ENCODE measurements at places on chromosomes 2 and 18.

DNA sequence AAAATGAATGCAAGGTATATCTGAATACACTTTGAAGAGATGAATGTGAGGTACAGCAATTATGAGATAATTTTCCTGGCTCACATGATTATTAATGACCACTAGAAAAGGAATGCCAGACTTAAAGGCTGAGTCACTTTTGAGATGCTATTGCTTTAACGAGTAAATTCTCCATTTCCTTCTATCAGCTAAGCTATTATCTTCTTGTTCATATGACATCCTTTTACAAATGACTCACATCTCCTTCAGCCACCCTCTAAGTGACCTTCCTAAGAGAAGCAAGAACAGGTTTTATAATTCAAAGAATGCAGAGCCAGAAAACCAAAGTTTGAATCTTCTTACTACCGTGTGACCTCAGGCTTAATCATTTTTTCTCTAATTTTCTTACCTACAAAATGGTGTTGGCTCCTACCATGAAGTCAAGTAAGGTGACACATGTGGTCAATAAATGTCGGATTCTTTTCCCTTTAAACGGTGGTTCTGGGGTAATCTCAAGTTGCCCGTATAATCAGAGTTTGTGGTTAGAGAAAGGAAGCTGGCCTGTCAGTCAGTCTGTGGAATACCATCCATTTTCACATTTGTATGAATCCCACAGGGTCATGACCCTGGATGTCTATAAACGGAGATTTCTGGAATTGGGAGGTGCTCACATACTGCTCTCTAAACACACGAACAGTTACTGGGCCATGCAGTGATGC lies 184.0 kb upstream of the PID1 start:
- no peak for DNase-seq

DNA sequence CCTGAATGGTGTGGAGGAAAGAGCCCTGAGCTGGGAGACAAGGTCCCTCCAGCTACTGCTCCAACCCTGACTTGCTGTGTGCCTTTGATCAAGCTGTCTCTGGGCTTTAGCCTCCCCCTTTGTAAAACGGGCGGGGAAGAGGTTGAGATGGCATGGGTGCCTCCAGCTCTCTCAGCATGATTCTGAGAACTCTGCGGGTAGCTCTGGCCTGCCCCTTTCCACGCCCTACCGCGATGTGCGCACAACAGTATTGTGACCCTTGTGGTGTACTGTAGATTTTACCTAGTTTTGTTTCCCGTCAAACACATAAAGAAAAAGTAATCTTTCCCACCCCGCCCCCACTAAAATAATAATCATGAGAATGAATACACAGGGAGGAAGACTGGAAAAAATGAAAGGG lies 5.3 kb downstream of the CD8A start:
- no peak for DNase-seq

GRCh38 chr2:37635504-37636380 lies 35.7 kb downstream of the CDC42EP3 start:
- no peak for DNase-seq

GRCh38 chr2:209533391-209533790 lies 109.5 kb downstream of the MAP2 start:
- no peak for DNase-seq

GRCh38 chr18:51194604-51195003 lies 2.9 kb downstream of the MEX3C start:
- DNase-seq: no peak

DNA sequence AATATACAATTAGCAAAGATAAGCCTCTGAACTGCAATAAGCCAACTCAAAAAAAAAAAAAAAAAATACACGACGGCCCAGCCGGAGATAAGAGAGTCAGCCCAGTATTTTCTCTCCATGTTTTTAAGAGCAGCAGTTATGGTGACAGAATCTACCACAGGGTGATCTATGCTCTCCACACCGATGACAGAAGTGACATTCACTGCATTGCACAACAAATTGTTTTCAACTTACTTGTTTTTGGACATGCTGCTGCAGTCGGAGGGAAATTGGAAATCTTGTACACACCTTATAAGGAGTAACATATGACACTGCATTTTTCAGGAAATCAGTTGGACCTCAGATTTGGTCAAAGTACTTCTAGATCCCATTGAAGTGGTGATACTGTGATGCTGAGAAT lies 23.3 kb upstream of the APOB start:
- no peak for DNase-seq

DNA sequence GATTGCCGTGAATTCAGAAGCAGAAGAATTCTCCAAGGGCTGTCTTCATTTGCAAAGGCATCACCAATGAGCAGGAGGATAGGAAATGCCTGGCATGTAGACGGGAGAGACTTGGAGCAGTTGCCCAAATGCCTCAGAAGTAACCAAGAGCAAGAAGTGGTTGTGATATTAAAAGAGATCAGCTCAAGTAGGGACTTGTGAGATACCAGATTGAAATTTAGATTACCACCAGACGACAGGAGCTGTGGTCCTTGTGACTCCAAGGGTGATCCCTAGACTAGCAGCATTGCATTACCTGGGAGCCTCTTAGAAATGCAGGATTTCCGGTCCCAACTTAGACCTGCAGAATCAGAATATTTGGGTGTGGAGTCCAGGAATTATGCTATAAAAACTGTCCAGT lies 228.6 kb upstream of the EPAS1 start:
- DNase-seq: no peak

- DNase-seq: no peak
Observed at GRCh38 chr2:28662044-28662443, 89.6 kb upstream of the PPP1CB start.

DNA sequence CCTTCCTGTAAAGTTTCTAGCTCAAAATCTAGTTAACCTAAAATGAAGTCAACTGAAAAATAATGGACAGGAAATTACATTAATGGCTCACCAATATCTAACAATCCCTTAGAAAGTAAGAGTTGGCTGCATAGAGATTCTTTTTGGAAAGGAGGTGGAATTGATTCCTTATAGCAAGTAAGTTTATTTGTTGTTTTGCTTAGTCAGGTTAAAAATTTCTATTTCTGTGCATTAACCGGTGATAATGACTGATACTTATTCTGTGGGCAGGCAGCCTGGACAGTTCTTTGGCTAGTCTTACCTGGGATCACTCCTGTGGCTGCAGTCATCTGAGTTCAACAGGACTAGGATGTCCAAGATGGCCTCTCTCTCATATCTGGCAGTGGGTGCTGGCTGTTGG lies 6.9 kb upstream of the BCL2L11 start:
- no peak for DNase-seq

DNA sequence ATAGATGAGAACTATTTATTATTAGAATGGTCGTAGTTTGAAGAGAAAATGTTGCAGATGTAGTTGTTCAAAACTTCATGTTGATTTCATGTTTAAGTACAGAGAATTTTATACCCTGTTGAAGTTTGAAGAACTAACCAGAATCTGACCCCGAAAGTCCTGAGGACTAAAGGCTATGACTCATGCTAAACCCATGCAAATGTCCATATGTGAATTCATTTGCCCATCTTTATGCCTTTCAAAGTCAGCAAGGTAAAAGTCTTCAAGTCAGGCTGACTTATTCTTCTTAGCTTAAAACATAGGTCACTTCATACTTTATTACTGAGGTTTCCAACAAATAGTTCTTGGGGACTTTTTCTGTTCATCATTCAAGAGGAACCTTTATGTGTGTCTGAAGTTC lies 185.5 kb downstream of the CCDC85A start:
- DNase-seq: no peak

- peak; percentile 22 for DNase-seq
Observed at GRCh38 chr18:3211236-3211992, 8.4 kb downstream of the MYOM1 start.

DNA sequence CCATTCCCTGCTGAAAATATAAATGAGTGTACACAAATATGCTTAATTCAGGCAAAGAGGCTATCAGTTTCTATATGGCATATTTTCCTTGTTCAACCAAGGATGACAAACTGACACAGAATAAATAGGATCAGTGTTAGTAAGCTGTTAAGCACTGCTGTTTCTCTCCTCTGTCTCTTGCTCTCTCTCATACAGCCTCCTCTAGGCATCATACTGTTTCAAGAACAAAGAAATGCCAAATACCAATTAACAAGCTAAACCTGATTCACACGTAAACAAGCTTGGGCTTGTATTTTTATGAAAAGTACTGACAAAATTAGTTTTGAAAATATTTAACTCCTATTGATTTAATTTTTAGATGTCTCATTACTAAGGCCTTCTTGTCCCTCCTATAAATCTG lies 1027.2 kb upstream of the ACVR2A start:
- DNase-seq: no peak

- no peak for DNase-seq
Observed at GRCh38 chr18:25510096-25510495, 158.1 kb upstream of the ZNF521 start.

GRCh38 chr2:12606472-12607000 lies 110.2 kb upstream of the TRIB2 start:
- DNase-seq: peak; percentile 43

DNA sequence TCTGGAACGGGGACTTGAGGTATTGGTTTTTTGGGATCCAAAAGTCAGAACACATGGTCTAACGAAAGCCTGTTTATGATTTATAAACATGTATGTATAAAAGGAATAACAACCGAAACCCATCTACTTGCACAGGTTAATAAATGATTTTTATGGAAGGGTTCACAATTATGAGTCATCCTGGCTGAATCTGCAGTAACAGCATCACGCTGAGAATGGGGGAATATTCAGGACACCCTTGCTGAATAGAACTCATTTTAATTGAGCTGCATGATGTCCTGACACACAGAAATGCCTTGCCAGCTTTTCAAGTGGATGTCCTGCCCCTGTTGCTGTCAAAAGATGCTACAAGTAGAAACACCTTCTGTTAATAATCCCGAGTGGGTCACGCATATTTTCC lies 54.7 kb upstream of the TGFA start:
- no peak for DNase-seq

DNA sequence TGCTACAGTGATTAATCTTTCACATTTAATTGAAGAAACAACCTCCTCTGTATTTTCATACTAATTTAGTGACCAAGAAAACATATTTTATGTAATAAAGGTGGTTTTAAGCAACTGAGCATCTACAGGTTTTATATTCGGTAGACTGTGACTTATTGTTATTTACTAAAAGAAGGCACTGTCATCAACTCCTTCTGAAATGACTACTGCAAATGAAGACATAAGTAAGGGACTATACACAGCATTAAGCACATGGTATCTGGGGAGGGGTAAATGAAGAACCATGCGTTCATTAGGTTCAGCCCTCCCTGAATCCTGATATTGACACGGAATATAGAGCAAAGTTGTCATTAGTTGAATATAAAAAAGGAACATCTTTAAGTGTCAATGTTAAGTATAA lies 4.3 kb downstream of the CDH20 start:
- DNase-seq: no peak

DNA sequence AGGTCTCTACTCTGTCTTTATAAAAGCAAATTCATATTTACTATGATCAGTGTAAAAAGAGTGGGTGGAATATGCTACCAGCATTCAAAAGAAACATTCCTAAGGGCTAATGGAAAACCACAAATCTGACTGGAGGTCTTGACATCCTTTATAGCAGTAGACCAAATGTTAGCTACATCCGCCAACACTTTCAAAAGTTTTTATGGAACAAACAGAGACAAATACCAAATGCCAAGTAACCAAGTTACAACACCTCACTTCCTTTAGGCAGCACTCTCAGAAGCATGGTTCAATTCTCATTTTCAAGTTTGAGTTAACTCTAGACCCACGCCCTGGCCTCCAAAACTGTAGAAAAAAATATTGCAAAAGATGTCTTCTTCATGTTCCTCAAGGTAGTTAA lies 78.3 kb upstream of the SETBP1 start:
- DNase-seq: peak; percentile 16

DNA sequence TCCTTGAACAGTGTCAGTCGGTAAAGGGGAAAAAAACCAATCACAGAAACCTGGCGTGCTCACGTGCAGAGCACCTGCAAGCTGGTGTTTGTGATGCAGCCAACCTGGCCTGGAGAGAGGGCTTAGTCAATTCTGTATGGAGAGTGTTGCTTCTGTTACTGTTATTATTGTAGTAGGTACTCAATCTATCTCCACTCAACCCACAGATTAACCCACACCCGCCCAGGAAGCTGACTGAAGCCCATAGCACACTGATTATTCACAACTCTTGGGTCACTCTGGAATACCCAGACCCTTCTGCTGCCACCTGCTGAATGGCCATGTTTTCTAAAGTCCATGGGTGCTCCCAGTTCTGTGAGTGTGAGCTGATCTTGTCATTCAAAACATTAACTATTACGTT lies 53.9 kb downstream of the TNFRSF11A start:
- DNase-seq: no peak

- DNase-seq: no peak
Observed at GRCh38 chr2:30860003-30860725, 52.9 kb upstream of the CAPN13 start.

GRCh38 chr18:3224223-3224622 lies 4.5 kb upstream of the MYOM1 start:
- DNase-seq: no peak

DNA sequence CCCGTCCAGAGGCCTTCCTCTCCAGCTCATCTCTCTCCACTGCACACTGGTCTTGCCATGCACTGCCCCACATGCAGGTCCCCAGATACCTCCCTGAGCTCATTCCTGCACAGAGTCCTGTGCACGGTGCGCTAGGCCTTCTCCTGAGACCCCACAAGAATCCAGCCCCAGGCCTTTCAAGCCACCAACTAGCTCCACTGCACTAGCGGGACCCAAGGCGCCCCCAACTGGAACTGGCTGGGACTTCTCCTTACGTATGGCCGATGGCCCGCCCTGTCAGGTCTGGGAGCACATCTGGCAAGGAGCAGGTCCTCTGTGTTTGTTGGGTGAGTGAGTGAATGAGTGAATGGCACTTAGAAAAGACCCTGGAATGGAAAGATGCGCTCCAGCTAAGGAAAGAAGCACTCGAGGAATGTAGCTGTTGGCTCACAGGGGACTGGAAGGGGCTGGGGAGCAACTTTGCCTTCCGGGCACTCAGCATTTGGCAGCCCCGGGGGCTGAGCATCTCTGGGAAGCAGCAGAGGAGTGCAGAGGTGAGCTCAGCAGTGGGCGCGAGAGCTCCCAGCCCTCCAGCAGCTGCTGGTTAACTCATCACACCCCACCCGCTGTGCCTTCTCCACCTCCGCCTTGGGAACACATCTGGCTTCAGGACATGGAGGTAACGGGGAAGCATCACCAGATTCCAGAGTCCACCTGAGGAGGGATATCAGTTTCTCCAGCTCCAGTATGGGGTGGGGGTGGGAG lies 223.1 kb downstream of the GLI2 start:
- no peak for DNase-seq

- DNase-seq: no peak
Observed at GRCh38 chr18:45627204-45627526, 11.9 kb downstream of the SLC14A2 start.

GRCh38 chr2:54558188-54559005 lies 102.3 kb downstream of the SPTBN1 start:
- DNase-seq: no peak

GRCh38 chr2:220148471-220149248 lies 521.2 kb downstream of the SLC4A3 start:
- no peak for DNase-seq

DNA sequence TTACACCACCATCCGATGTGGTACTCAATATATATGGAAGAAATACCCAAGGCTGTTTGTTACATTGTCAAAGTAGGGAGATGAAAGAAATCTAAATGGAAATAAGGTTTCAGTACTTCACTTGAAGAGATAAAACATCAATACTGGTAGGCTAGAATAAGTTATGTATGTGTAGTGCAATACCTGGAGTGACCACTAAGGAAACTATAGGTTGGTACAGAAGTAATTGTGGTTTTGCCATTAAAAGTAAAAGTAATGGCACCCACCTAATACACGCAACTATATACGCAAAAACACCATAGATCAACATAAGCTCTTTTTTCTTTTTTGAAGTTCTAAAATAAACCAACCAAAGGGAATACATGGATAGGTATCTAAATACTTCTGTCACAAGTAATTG lies 143.2 kb upstream of the KYNU start:
- no peak for DNase-seq

- DNase-seq: peak; percentile 80
Observed at GRCh38 chr2:210392469-210392881, 77.5 kb upstream of the MYL1 start.
